NCI-H774 (cell line): ENCODE measurements at places on chromosomes 3 and 15.

DNA sequence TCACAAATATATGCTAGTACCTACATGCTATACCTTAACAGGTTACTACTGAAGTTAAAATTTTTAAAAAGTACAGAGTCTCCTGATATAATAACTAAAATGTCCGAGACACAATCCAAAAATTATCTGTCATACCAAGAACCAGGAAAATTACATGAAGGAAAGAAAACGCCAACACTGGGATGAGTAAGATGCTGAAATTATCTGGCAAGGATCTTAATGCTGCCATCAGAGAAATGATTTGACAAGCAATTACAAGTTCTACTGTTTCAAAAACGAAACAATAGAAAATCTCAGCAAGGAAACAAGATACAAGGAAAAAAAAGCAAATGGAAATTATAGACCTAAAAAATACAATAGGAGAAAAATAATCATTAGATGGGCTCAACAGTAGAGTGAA, 92.5 kb downstream of the UBE3A start:
- DNase-seq = no peak

DNA sequence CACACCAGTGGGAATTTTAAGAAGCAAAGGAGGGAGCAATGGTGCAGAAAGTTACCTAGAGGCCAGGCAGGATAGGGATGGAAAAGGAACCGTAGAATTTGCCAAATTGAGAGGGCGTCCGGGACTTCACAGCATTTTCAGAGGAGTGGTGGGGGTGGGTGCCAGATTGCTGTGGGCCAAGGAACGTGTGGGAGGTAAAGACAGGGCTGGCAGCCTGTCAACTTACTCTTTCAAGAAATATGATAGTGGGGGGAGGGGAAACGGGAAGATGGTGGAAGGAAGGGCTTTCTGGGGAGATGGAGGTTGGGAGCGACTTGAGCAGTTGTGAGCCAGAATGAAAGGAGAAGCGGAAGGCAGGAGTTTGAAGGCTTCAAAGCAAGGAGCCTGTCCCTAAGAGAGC, 1.4 kb upstream of the SLC6A11 start:
- DNase-seq = no peak

- no peak for DNase-seq
These were observed 23.5 kb downstream of the DTWD1 start for GRCh38 chr15:49644364-49644794.

DNA sequence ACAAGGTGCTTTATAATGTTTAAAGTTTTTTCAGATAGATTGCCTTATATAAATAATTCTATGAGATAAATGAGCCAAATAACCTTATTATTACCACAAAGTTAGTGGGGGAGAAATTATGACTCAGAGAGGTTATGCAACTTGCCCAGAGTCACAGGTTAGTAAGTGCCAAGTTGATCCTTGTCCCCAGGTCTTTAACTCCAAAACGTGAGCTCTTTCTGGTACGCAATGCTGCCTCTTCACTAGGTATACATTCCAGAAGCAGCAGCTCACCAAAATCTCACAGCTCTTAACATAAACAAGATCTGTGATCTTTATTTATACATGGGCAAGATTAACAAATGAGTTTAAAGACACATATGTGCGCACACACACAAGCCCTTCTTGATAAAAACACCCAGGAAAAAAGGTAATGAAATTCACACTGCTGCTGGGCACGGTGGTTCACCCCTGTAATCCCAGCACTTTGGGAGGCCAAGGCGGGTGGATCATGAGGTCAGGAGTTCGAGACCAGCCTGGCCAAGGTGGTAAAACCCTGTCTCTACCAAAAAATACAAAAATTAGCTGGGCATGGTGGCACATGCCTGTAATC, 59.8 kb upstream of the NR2F2 start:
- no peak for DNase-seq

DNA sequence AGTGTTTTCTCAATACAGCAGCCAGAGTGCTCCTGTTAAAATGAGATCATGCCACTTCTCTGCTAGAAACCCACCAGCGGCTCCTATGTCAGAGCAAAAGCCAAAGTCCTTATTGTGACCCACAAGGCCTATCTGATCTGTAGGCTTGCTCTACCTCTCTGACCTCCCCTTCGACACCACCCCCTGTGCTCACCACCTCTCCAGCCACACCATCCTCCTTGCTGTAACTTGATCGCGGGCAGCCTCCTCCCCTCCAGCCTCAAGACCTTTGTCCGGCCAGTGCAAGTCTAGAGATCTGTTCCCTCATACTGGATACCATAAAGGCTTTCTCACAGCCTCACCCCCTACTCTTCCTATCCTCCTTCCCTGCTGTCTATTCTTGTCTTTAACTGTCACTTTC, 1.9 kb upstream of the IGDCC4 start:
- DNase-seq = no peak

GRCh38 chr3:185734725-185735096, 90.1 kb downstream of the IGF2BP2 start:
- DNase-seq = no peak

- no peak for DNase-seq
These were observed 73.2 kb upstream of the HEG1 start for GRCh38 chr3:125128861-125129501.

DNA sequence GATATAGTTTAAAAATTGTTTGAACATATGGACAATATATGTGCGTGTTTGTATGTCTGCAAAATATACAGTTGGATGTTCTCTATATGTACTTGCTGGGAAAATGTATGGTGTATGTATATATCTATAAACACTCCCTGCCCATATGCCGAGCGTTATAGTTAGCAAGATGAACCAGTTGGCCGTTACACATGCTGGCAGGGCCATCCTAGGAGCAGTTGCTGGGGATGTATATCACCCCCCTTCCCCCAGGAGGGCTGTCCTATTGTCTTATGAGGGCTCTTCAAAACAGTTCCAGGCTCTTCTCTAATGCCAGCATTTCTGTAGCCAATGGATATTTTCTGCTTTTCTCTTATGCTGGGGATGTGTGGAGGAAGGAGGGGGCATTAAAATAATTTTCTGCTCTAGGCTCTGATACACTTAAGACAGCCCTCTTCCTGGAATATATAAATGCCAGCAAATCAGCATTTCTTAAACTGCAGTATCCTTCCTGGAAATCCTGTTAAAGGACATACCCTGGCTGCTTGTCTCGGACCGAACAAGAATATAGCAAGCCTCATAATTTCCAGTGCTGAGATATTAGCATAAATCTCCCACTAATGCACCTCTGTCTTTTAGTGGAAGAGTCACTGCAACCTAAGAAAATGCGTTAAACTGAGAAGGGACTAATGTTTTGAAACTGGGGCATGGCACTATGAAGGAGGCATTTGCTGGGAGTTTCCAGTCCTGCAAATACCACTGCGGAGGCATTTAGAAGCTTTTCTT, 134.4 kb downstream of the MDFIC2 start:
- no peak for DNase-seq
